Hepatocyte (in vitro differentiated cells): ENCODE measurements at places on chromosomes 6 and 20. TPM values are rescaled to one million over a fixed set of nuclear protein-coding genes. Genes with fewer than 3 reads are reported as not detected.

- no peak overlapping the region for H3K4me3 ChIP-seq
- no peaks in the 10 kb centered on the region for H3K36me3 ChIP-seq
- peaks cover 25% of the 10 kb centered on the region for H3K4me1 ChIP-seq
- H3K27me3 ChIP-seq, result no peaks in the 10 kb centered on the region
- DNase-seq, result no peak
- no peak overlapping the region for H3K27ac ChIP-seq
Observed at GRCh38 chr20:23059846-23060245, 10.4 kb upstream of the THBD start.

GRCh38 chr6:117616391-117617209 is 14.3 kb upstream of the GOPC start:
- H3K36me3 ChIP-seq, result no peaks in the 10 kb centered on the region
- no peak overlapping the region for H3K27ac ChIP-seq
- no peaks in the 10 kb centered on the region for H3K4me1 ChIP-seq
- no peak overlapping the region for H3K4me3 ChIP-seq
- DNase-seq, result no peak

Gene GCLC
- 38.8 and 52.6 TPM in 2 replicates for total RNA-seq

GRCh38 chr6:108365478-108365877 is 70.6 kb downstream of the AFG1L start:
- H3K4me3 ChIP-seq, result no peak overlapping the region
- DNase-seq, result no peak
- no peaks in the 10 kb centered on the region for H3K36me3 ChIP-seq
- H3K27me3 ChIP-seq, result no peaks in the 10 kb centered on the region
- H3K4me1 ChIP-seq, result no peaks in the 10 kb centered on the region

DNA sequence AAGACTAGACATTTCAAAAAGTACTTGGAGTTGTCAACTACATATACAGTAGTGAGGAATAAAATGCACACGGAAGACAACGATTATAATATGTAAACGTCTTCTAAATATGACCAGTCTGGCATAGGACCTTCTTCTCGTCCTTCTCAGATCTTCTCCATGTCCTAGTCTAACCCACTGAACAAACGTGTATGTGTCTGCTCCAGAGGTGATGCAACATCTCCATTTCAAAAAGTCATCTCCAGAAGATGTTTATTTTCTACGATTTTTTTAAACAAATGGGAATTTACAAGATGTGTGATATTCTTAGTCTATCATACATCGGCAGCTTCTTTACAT is 89.9 kb downstream of the GPX5 start:
- H3K27me3 ChIP-seq, result no peaks in the 10 kb centered on the region
- no peaks in the 10 kb centered on the region for H3K4me1 ChIP-seq
- DNase-seq, result no peak
- no peak overlapping the region for H3K27ac ChIP-seq

DNA sequence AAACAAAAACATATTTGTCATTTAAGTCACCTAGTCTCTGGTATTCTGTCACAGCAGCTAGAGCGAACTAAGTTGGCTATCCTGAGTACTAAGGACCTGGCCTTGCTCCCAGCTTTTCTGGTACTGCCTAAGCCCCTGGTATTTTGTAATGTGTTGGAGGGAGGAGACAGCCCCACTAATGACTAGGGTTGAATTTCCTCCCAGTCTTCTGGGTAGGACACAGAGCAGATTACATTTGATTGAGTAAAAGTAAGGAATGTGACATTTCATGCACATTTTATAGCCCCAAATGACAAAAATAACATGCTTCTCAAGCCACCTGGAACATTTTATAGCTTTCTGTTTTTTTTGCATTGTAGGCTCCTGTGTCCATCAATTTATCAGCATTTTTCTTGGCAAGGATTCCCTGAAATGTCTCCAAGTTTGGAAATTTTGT is 47.9 kb upstream of the DDR1 start:
- H3K4me1 ChIP-seq, result peaks cover 5% of the 10 kb centered on the region
- H3K27me3 ChIP-seq, result no peaks in the 10 kb centered on the region
- H3K4me3 ChIP-seq, result no peak overlapping the region
- H3K36me3 ChIP-seq, result no peaks in the 10 kb centered on the region

Gene DEF6
- total RNA-seq, result 2.2 and 3.7 TPM in 2 replicates

DNA sequence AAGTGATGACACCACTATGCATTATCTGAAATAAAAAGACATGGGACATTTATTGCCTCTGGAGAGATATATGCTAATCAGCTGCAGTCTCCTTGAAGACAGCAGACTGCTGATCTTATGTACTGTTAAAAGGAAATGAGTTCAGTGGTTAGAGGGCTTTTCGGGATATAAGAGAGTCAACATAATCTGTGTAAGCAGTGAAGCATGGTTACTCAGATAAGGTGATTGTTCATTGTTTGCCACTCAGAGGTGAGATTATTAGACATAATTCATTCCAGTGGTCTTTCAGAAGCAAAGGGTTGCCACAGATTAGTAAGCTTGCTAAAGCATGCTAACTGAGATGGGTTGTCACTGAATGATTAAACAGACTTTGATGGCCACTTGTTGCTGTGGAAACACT is 1450.7 kb upstream of the ADGRB3 start:
- H3K4me1 ChIP-seq, result no peaks in the 10 kb centered on the region
- no peak overlapping the region for H3K27ac ChIP-seq
- H3K27me3 ChIP-seq, result no peaks in the 10 kb centered on the region
- DNase-seq, result no peak
- H3K4me3 ChIP-seq, result no peak overlapping the region
- no peaks in the 10 kb centered on the region for H3K36me3 ChIP-seq

Gene DEFB124
- not detected in 2 replicates for total RNA-seq

Gene POU3F2
- 0.08 and 0.13 TPM in 2 replicates for total RNA-seq

Gene GJA10
- 0.24 TPM in 1 of 2 replicates, not detected in the other for total RNA-seq

GRCh38 chr6:90369024-90369519 is 72.4 kb upstream of the BACH2 start:
- peak; percentile 93 for DNase-seq
- H3K36me3 ChIP-seq, result no peaks in the 10 kb centered on the region
- H3K4me1 ChIP-seq, result peaks cover 5% of the 10 kb centered on the region
- peak overlapping the region; percentile 82 for H3K27ac ChIP-seq

DNA sequence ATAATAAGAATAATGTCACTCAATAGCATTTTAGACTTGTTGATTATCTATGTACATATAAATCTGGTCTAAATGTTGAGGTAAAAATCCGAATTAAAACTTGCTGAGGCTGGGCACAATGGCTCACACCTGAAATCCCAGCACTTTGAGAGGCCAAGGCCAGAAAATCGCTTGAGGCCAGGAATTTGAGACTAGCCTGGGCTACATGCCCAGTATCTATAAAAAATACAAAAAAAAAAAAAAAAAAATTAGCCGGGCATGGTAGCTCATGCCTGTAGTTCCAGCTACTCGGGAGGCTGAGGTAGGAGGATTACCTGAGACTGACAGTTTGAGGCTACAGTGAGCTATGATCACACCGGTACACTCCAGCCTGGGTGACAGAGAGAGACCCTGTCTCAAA is 34.2 kb upstream of the SUPT3H start:
- no peaks in the 10 kb centered on the region for H3K4me1 ChIP-seq
- DNase-seq, result no peak
- peaks cover 21% of the 10 kb centered on the region for H3K27me3 ChIP-seq
- H3K4me3 ChIP-seq, result no peak overlapping the region
- no peaks in the 10 kb centered on the region for H3K36me3 ChIP-seq
- H3K27ac ChIP-seq, result no peak overlapping the region

Gene DDX43
- not detected in 2 replicates for total RNA-seq

DNA sequence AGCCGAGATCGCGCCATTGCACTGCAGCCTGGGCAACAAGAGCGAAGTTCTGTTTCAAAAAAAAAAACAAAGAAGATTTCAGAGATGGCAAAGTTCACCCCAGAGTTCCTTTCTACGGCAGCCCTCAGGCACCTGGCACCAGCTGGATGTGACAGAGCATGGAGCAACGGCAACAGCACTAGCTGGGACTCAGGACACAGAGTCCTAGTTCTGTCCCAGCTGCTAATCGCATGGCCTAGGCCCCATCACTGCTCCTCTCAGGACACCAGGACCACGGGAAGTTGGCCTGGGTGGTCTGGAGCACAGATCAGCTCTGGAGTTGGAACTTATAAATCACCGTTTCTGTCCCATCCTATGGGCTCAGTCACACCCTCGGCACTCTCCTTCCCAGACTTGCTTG is 1.1 kb downstream of the PGC start:
- H3K4me3 ChIP-seq, result no peak overlapping the region
- H3K4me1 ChIP-seq, result peaks cover 22% of the 10 kb centered on the region
- DNase-seq, result no peak
- no peak overlapping the region for H3K27ac ChIP-seq
- H3K36me3 ChIP-seq, result no peaks in the 10 kb centered on the region

GRCh38 chr6:34986845-34987246 is 97.8 kb downstream of the ANKS1A start:
- H3K27ac ChIP-seq, result peak overlapping the region; percentile 4
- DNase-seq, result peak; percentile 93
- H3K4me3 ChIP-seq, result no peak overlapping the region
- no peaks in the 10 kb centered on the region for H3K36me3 ChIP-seq
- H3K4me1 ChIP-seq, result no peaks in the 10 kb centered on the region
- H3K27me3 ChIP-seq, result no peaks in the 10 kb centered on the region

- no peaks in the 10 kb centered on the region for H3K36me3 ChIP-seq
- no peaks in the 10 kb centered on the region for H3K27me3 ChIP-seq
- peak overlapping the region; percentile 27 for H3K27ac ChIP-seq
- H3K4me1 ChIP-seq, result no peaks in the 10 kb centered on the region
- no peak overlapping the region for H3K4me3 ChIP-seq
- DNase-seq, result no peak
Observed at GRCh38 chr20:3541887-3542721, 71.3 kb downstream of the ATRN start.

- no peak for DNase-seq
- no peaks in the 10 kb centered on the region for H3K27me3 ChIP-seq
- H3K36me3 ChIP-seq, result no peaks in the 10 kb centered on the region
- H3K4me3 ChIP-seq, result no peak overlapping the region
Observed at GRCh38 chr6:139763468-139764210, 389.2 kb upstream of the CITED2 start.

Gene MYCT1
- total RNA-seq, result 0.53 and 1.1 TPM in 2 replicates

- H3K4me1 ChIP-seq, result peaks cover 40% of the 10 kb centered on the region
- H3K4me3 ChIP-seq, result no peak overlapping the region
- no peaks in the 10 kb centered on the region for H3K36me3 ChIP-seq
- no peak overlapping the region for H3K27ac ChIP-seq
- H3K27me3 ChIP-seq, result no peaks in the 10 kb centered on the region
Observed at GRCh38 chr6:43939281-43940070, 169.5 kb downstream of the VEGFA start.

GRCh38 chr6:72783035-72783434 is 161.2 kb downstream of the KCNQ5 start:
- H3K27ac ChIP-seq, result peak overlapping the region; percentile 39
- H3K4me1 ChIP-seq, result peaks cover 4% of the 10 kb centered on the region
- DNase-seq, result no peak
- no peaks in the 10 kb centered on the region for H3K36me3 ChIP-seq
- H3K4me3 ChIP-seq, result no peak overlapping the region

Gene HUS1B
- total RNA-seq, result 0.33 and 1.2 TPM in 2 replicates

DNA sequence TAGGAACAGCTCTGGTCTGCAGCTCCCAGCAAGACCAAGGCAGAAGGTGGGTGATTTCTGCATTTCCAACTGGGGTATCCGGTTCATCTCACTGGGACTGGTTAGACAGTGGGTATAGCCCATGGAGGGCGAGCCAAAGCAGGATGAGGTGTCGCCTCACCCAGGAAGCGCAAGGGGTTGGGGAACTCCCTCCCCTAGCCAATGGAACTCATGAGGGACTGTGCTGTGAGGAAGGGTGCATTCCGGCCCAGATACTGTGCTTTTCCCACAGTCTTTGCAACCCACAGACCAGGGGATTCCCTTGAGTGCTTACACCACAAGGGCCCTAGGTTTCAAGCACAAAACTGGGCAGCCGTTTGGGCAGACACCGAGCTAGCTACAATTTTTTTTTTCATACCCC is 21.8 kb downstream of the HDDC2 start:
- no peaks in the 10 kb centered on the region for H3K36me3 ChIP-seq
- no peak overlapping the region for H3K27ac ChIP-seq
- no peaks in the 10 kb centered on the region for H3K27me3 ChIP-seq
- no peak for DNase-seq
